ENCODE measurements at places on chromosomes 4 and X. TPM values are rescaled to one million over a fixed set of nuclear protein-coding genes. Genes with fewer than 3 reads are reported as not detected.

Gene RHOXF2B
- total RNA-seq = not detected

DNA sequence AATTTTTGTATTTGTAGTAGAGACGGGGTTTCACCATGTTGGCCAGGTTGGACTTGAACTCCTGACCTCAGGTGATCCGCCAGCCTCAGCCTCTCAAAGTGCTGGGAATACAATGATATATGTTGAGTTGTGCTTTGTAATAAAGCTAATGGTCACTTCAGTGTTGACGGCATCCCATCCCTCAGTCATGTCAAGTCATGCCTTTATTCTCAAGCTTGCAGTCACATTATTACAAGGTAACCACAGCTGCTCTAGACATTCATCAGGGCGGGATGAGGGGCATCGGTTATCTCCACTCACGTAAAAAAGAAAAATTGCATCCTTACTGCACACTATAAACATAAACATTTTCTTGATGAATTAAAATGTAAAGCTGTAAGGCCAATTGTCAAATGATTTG, 12.8 kb upstream of the FAT1 start:
- no peak for DNase-seq

- DNase-seq = no peak
Observed at GRCh38 chr4:121448231-121448630, 67.4 kb upstream of the QRFPR start.

Gene TMPRSS11A
- not detected for total RNA-seq

Gene MMRN1
- 0.11 TPM for total RNA-seq

DNA sequence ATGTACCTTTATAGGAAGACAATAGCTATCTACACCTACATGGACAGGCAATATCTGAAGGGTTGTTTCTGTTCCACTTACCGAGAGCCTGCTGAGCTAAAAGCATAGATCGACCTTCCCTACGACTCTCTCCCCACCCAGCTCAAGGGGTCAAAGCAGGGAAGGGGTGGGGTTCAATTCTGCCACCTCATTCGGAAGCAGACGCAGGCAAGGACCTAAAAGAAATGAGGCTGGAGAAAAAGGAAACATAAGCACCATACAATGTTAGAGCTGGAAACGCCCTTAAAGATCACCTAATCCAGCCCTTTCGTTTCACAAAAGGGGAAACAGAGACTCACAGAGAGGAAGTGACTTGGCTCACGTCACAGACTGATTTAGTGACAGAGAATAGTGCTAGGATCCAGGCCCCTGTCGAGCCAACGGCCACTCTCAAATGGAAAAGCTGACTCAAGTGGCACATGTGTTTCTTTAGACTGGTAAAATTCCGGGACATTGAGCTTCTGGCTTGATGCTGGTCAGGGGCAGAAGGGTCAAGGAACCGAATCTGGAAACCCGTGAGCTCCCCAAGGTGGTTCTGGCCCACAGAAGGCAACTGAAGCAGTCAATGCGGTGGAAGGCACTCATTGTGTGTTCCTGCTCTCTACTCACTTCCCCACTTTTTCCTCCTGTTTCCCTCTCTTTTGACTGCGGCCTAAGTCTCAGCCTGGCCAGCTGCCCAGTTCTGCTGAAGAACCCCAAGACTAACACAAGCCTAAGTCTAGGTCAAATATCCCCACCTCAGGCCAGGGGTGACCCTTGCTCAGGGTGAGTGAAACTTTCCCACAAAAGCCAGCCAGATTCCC, 7.5 kb downstream of the SEPTIN6 start:
- DNase-seq = peak; percentile 36

Gene APLN
- 0.55 TPM for total RNA-seq

Gene NFKB1
- 25.3 TPM for total RNA-seq

DNA sequence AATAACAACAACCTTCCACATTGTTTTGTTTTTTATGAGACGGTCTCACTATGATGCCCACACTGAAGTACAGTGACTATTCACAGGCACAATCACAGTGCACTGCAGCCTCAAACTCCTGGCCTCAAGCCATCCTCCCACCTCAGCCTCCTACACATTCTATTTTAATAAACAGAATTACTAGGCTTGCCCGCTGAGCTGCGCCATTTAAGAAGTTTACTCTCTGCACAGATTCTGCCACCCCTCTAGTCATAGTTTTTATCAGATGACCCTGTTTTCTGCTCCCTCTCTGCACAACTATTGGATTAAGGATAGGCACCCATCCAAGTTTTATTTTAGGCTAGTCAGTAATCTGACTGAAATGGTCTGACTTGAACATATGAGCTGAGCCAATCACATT, 11.3 kb upstream of the COX18 start:
- peak; percentile 12 for DNase-seq

GRCh38 chr4:47050761-47051725, 19.7 kb downstream of the GABRB1 start:
- peak; percentile 10 for DNase-seq

- no peak for DNase-seq
Observed at GRCh38 chr4:37082912-37083311, 161.6 kb upstream of the NWD2 start.
